ENCODE measurements at places on chromosomes 16 and 17.

GRCh38 chr16:69435977-69436820 lies 11.8 kb downstream of the CYB5B start:
- no peak for DNase-seq

DNA sequence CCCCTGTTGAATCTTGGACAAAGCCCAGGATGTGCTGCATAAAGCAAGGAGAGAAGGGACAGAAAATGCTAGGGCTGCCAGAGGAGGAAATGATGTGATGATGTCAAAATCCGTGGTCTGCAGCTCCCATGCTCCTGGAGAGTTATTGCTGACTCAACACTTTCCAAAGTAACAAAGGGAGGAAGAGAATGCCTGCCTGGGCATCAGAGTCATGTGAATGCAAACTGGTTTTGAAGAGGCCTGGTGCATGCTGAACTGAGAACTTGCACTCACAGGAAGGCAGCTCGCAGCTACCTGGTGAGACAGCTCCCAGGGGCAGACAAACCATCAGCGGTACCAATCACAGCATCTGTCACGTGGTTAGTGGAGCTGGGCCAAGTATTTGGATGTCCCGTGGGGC lies 2.8 kb downstream of the MARVELD3 start:
- no peak for DNase-seq

DNA sequence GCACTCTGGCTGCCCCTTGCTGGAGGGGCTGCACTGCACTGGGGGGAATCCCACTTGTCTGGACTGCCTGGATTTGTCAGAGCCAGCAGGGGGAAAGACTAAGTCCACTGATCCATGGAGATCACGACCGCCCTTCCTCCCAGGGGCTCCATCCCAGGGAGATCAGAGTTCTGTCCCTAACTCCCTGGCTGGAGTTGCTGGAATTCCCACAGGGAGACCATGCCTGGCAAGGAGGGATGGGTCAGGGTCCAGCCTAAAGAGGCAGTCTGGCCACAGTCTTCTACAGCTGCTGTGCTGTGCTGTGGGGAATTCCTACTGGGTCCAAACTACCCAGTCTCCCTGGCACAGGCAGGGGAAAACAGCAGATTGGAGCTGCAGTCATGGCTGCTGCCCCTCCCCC lies 311.9 kb downstream of the ZFHX3 start:
- DNase-seq: no peak

GRCh38 chr16:85682516-85682915 lies 6.2 kb downstream of the GINS2 start:
- no peak for DNase-seq

- DNase-seq: no peak
Observed at GRCh38 chr16:3059723-3060242, 5.7 kb upstream of the IL32 start.

GRCh38 chr16:12646490-12647274 lies 157.0 kb downstream of the CPPED1 start:
- no peak for DNase-seq

DNA sequence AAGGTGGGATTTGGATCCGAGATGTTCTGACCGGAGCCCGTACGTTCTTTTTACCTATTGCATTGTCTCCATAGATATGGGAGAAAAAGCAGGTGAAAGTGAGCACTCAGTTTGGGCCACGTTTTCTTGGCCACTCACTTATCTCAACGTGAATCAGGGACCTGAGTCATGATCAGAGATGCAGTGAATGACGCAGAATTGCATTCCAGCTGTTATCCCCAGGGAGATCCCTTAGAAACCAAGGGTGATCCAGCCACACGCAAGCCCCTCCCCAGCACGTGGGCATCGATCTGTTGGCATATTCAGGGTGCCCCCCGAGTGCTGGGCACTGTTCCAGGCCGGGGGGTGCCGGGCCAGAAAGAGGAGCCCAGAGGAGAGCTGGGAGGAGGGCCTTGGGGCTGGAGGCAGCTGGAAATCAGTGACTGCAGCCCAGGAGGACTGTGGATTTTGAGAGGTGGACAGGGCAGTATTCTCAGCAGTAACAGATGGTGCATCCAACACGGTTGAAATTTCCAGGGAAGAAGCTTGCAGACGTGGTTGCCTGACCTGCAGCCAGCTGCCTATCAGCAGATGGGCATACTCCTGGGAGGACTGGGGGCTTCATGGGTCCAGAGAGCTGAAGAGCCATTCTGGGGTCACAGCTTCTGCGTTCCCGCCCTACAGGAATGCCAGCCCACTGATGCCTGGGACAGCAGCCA lies 87.2 kb upstream of the CACNG5 start:
- no peak for DNase-seq

GRCh38 chr17:45852535-45853297 lies 8.0 kb downstream of the SPPL2C start:
- peak; percentile 58 for DNase-seq

DNA sequence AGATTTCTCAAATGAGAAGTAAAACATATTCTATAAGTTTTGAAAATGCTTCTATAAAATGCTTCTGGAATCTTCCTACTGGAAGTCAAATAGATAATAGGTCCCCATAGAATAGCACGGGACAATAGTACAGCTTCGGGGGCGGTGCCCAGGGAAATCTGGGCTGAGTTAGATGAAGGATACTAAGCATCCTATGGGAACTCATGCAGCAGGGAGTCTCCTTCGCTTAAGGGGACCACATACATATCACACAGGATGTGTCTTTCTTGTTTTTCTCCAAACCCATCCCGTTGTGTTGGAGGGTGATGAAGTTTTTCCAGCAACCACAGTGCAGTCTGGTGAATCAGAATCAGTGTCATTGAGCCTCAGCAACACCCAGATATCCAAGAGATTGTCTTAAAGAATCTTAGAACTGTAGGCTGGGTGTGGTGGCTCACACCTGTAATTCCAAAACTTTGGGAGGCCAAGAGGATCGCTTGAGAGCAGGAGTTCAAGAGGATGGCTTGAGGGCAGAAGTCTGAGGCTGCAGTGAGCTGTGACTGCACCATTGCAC lies 84.2 kb downstream of the PITPNC1 start:
- DNase-seq: no peak

- no peak for DNase-seq
Observed at GRCh38 chr16:87017371-87018012, 299.7 kb downstream of the C16orf95 start.

DNA sequence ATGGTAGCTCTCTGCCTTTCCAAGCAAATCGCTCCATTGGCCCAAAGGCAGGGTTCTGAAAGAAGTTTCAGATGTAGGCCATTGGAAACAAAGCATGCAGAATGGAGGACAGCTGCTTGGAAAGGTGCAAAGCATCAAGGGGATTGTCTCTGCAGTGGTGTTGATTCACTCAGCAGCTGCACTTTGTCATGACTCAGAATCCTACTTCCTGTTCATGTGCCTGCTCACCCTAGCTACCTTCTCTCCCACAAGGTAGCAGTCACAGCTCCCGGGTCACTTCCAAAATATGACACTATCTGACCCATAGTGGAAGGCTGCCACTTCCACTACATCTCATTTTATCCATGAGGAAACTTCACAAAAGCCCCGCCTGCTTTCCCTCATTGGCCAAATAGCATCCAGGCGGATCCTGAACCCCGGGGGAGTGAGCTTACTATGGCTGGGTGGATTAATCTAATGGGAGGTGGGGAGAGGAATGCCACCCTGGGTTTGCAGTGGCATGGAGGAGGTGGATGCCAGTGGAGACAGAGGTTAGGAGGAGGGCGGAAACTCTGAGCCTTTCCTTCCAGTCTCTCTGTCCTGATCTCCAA lies 74.7 kb upstream of the NKD1 start:
- DNase-seq: peak; percentile 56

DNA sequence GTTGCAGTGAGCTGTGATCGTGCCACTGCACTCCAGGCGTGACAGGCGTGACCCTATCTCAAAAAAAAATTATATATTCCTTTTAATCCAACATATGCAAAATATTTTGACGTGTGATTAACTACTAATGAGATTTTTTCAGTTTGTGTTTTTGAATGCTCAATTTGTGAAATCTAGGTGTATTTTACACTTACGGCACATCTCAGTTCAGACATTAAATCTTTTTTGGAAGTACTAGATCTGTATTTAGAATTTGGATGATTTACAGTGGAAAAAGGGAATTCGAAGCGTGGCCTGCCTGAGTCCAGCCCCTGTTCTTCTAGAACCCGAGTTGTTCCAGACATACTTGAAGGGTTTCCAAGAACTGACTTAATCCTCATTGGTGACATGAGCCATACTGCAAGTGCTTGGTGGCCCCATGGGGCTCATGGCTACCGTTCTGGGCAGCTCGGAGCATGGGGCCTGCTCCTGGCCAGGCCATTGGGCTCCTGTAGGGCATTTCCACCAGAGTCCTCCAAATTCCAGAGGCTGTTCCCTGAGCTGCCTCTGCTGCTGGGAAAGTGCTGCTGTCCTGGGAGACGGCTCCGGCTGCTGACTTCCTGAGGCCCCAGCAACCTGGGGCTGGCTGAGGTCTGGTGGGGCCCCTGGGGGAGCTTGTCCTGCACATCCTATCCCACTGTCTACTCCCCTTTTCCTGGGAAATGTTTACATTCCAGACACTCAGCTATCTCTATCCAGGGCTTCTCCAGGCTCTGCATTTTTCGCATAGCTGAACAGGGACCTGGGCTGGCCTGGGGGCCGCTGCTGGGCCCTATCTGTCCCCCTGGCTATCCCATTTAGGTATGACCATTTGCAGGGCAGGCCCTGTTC lies 27.2 kb downstream of the LLGL2 start:
- DNase-seq: no peak

DNA sequence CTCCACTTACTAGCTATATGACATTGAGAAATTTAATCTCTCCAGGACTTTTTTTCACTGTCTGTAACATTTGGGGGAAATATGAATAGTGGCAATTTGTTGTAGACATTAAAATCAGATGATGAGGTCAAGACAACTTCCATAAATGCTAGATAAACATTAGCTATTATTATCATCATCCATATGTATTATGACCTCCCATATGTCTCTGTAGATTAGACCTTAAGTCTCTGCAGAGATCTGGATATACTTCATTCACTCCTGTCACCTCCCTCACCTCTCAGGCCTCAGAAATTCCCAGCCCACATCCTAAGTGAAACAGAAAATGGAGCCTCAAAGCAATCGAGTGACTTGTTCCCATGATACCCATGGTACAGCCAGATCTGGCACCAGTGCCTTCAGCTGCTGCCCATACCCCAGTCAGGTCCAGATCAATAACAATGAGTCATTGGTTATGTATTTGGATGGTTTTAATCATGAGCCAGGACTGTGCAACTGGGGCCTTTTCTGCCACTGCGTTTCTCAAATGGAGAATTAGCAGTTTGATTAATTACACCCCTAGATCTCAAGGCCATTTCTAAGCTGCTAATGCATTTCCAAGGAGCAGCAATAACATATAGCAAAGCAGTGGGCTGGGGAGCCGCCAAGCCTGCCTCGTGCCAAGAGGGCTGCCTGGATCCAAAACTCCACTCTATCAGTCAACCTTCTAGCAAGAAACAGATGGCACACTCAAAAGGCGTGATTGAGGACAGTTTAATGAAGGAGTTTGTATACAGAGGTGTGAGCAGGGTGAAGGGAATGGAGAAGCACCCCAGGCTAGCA lies 2.6 kb upstream of the FDXR start:
- DNase-seq: no peak

GRCh38 chr17:57782062-57782490 lies 37.0 kb upstream of the CCDC182 start:
- no peak for DNase-seq
